ENCODE measurements at places on chromosomes 13 and 19.

- DNase-seq = no peak
Observed at GRCh38 chr19:30593356-30593755, 221.2 kb downstream of the ZNF536 start.

DNA sequence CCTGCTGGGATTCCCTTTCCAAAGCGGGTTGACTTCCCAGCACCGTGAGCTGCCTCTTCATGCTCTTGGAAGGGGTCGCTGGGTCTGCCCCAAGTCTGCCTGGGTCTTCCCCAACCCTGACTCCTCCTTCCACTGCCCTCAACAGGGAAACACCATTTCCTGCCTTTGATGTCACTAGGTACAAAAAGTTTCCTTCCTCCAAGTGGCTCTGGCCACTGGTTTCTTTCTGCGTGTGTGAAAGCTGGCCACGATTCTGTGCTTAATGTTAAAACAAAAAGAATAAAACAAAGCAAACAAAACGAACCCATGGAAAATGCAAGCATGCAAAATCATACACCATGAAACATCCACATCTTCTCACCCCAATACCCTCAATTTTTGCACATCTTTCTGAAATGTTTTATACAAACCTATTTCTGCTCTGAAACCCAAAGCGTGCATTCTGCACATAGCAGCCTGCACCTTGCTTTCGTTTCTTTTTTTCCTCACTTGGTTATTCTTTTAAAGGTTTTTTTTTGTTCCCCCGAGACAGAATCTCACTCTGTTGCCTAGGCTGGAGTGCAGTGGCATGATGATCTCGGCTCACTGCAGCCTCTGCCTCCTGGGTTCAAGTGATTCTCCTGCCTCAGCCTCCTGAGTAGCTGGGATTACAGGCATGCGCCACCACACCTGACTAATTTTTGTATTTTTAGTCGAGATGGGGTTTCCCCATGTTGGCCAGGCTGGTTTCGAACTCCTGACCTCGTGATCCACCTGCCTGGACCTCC is 12.5 kb upstream of the TNFSF9 start:
- no peak for DNase-seq

DNA sequence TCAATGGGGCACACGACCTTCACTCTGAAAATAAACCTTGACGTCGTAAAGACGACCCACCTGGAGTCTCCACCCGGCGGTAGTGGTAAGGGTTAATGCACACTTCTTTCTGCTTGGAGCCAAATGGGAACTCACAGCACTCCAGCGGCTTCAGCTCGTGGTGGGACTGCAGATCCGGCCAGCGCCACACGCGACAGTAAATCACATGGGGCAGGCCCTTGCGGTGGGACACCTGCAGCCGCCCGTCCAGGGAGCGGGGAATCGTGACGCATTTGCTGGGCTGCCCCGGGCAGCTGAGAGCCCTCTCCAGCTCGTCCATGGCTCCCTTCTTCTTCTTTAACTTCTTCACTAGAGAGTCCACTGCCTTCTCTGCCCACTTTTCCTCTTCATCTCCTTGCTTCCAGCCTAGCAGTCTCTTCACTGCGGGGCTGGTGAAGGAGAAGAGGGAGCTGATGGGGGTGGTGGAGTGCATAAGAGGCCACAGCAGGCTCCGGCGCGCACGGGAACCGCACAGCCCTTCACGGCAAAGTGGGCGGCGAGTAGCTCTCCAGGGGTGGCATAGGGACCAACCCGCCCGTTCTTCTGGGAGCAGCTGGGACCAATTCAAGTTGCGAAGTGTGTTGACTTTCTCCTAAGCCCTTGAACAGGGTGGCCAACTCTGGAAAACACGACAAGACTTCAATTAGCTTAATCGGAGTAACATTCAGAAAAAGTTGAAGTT is 40.7 kb downstream of the SMAD9 start:
- DNase-seq = no peak

DNA sequence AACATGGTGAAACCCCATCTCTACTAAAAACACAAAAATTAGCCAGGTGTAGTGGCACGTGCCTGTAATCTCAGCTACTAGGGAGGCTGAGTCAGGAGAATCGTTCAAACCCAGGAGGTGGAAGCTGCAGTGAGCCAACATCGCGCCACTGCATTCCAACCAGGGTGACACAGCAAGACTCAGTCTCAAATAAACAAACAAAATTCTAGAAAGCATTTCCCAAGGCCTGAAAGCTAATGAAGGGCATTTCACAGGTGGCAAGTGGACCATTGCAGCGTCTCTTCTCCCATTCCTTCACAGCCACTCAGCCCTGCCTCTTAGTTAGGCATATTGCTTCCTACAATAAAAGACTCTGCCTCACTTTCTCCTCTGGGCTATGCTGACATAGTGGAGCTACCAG is 13.5 kb upstream of the RXFP2 start:
- DNase-seq = no peak

- no peak for DNase-seq
Observed at GRCh38 chr13:41955605-41956004, 5.3 kb downstream of the VWA8 start.

DNA sequence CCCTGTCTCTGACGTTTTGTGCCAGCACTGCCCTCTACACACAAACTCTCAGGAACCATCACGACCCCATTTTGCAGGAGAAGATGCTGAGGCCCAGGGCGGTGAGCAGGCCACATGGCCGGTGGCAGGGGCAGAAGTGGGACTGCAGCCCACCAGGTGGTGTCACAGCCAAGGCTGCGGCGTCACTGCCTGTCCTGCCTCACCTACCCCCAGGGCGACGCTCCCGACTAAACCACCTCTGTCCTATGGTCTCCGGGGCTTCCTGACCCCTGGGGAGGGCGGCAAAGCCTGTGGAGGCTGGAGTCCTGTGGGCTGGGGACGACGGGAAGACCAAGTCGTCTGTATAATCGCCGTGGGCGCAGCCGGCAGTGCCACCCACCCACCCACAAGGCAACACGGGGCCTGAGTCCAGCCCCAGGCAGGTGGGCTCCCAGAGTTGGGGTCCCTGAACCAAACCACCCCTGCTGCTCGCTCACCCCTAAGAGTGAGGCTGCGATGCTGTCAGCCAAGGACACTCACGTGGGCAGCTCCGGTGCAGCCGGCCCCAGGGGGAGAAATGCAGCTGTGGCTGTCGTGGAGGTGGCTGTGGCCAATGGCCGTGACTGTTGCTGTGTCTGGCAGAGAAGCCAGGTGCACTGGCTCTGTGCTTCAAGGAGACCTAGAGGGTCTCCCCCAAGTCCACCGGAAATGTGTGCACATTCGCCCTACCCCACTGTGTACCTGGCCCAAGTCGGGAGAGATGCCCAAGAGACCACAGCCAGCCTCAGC is 29.7 kb downstream of the RASA3 start:
- no peak for DNase-seq

DNA sequence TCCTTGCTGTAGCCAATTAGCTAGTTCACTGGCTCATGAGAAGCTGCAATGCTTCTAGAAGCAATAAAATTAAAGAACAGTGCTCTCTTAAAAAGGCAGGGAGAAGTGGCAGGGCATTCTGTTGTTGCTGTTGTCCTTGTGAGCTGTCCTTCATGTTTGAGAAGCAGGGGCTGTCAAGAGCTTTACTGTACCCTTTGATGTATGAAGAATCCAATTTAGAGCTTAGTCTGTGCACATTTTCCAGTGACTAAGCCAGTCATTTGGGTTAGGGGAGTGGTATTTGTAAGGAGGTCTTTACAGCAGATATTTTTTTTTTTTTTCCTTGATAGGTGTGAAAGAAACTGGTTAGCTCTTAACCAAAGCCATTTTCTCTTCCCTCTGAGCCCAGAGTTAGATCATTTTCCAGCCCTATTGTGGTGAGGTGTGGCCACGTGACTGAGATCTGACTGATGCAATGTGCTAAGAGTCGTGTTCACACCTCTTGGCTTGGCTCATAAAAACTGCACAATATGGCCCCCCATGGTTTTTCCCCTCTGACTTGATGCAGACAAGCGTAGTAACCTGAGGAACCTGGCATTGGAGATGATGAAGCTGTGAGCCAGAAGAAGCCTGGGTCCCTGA is 309.6 kb upstream of the TMTC4 start:
- no peak for DNase-seq

DNA sequence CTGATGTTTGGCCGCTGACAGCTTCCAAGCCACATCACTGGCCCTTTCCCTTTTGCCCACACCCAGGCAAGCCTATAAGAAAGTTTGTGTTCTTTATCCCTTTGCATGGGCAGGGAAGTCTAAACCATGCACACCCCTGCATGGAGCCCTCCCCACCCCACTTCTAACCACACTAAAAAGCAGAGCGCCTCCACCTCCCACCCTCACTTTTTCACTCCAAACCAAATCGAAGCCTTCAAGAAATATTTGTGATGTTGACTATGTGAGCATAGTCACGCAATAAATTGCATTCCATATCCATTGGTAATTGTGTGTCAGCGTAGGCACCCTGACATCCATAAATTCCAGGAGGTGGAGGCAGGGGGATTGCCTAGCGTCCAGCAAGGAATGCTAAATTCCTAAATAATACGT is 104.4 kb upstream of the LSM14A start:
- DNase-seq = no peak

DNA sequence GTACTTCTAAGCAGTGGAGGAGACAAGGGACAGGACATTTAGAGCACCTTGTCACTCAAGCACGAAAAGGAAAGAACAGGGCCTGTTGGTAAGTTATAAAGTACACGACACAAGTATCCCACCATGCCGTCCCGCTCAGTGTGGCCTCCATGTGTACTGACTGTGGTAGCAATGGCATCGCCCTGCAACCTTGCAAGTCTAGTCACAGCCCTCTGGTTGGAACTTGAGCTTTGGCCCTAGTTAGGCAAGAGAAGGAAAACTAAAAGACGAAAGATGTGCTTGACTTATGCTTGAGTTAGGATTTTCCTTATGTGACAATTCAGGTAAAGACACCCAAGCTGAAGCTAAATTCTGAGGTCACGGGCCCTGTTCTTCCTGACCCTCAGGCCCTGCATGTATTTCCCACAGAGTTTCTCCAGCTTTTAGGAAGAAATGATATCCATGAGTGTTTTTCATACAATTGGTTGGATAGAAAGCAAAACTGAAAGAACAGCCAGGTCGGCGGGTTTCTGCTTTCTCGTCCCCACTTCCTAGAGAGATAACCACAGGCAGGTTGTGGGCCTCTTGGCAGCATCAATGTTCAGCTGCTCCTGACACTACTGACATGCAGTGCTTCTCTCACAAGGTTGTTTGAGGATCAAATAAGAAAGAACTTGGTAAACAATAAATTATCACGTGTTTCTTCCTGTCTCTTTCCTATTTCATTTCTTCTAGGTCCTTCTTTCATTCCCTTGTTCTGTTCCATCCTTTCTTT is 216.2 kb downstream of the IRS2 start:
- peak; percentile 24 for DNase-seq

- DNase-seq = peak; percentile 4
Observed at GRCh38 chr13:21297447-21297846, 121.0 kb downstream of the MRPL57 start.

DNA sequence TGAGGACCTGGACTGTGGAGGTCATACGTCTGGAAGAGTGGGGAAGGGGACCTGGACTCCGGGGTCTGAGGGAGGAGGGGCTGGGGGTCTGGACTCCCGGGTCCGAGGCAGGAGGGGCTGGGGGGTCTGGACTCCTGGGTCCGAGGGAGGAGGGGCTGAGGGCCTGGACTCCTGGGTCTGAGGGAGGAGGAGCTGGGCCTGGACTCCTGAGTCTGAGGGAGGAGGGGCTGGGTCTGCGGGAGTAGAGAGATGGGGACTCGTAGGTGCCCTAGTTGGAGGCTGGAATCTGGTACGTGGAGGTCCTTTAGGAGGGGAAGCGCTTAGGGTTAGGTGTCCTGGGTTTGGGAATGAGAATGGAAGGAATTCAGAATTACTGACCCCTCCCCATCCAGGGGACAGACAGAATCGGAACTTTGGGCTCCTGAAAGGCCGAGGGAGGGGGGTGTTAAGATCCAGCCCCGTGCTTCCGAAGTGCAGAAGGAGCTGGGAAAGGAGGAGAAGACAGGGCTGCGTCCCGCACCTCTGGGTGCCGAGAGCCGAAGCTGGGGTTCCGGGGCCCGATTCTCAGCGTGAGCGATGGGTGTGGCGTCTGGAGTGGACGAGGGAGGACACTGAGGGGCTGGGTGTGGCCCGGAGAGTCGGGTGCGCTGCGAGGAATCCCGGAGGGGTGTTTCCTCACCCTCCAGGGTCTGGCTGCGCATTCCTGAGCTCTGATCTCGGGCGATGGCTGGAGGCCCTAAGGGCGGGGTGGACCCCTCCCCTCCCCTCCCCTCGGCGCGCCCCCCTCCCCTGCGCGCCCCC is 608 bp downstream of the MYADM start:
- no peak for DNase-seq

GRCh38 chr19:33040994-33041827 is 23.5 kb downstream of the RHPN2 start:
- no peak for DNase-seq

DNA sequence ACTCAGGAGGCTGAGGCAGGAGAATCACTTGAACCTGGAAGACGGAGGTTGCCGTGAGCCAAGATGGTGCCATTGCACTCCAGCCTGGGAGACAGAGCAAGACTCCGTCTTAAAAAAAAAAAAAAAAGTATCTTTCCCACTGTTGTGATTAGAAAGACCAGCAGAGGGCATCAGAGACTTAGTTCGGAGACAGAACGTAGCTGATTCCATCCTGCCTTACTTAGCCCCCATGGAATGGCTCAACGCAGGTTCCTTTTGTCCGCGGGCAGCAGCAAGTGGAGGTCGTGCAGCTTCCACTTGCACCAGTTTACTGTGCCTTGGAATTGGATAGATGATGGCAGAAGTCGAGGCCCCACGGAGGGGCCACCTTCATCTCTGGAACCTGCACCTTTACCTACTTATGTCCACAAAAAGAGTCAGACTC is 8.1 kb downstream of the TIMM29 start:
- DNase-seq = no peak

DNA sequence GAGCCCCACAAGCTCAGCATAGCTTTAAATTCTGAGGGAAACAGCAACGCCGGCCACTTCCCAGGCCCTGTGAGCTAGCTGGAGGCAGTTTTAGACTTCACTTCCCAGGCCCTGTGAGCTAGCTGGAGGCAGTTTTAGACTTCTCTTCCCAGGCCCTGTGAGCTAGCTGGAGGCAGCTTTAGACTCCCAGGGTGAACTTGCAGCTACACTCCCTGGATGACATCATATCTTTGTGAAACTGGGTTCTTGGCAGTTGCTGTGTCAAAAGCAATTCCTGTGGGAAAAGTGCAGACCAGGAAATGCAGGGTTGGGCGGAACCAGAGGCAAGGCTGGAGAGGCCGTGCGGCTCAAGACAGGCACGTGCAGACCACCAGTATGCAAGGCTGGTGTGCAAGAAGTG is 12.7 kb downstream of the SOX1 start:
- no peak for DNase-seq
